ENCODE measurements at places on chromosomes 6 and 20. TPM values are rescaled to one million over a fixed set of nuclear protein-coding genes. Genes with fewer than 3 reads are reported as not detected.

The PCK1 gene
- total RNA-seq, result 650 TPM

The EDN3 gene
- total RNA-seq, result 112 TPM

The UBE2C gene
- 8.4 TPM for total RNA-seq

The C6orf120 gene
- total RNA-seq, result 32.7 TPM

The RRP36 gene
- total RNA-seq, result 55.9 TPM

The LPA gene
- total RNA-seq, result 1.7 TPM

The DLK2 gene
- not detected for total RNA-seq

The SNTA1 gene
- total RNA-seq, result 14.0 TPM

The BIRC7 gene
- total RNA-seq, result not detected

The ARFGEF3 gene
- 9.5 TPM for total RNA-seq

The SLC52A3 gene
- total RNA-seq, result 28.4 TPM

The DPPA5 gene
- total RNA-seq, result not detected

The CENPB gene
- total RNA-seq, result 49.3 TPM

The AKAP7 gene
- 8.4 TPM for total RNA-seq

The NHLRC1 gene
- 4.9 TPM for total RNA-seq

The HFE gene
- 8.2 TPM for total RNA-seq

The ELOVL2 gene
- total RNA-seq, result 0.18 TPM

The SAMD3 gene
- not detected for total RNA-seq

The KCNS1 gene
- total RNA-seq, result not detected

The PRSS35 gene
- not detected for total RNA-seq

The SYTL3 gene
- 11.7 TPM for total RNA-seq

The GRM1 gene
- total RNA-seq, result not detected

The GLP1R gene
- not detected for total RNA-seq

Measured in Peyer's patch (tissue), 4 donors.